ENCODE measurements at places on chromosomes 6 and 20. TPM values are rescaled to one million over a fixed set of nuclear protein-coding genes. Genes with fewer than 3 reads are reported as not detected.

Gene NFATC2
- under 0.01 TPM for total RNA-seq

Gene TRAPPC3L
- 0.07 TPM for total RNA-seq

Gene SEMG2
- not detected for total RNA-seq

Gene NFS1
- total RNA-seq: 33.0 TPM

Gene RAET1L
- total RNA-seq: 1.1 TPM

Gene PNPLA1
- not detected for total RNA-seq

Gene TEAD3
- 14.0 TPM for total RNA-seq

Gene SPTLC3
- total RNA-seq: 7.8 TPM

Gene PCMT1
- total RNA-seq: 118 TPM

Data from foreskin keratinocyte (primary cell).